NCI-H1436 (cell line): ENCODE measurements at places on chromosomes 6 and 20.

GRCh38 chr6:10831609-10832008, 6.7 kb downstream of the MAK start:
- DNase-seq, result no peak

DNA sequence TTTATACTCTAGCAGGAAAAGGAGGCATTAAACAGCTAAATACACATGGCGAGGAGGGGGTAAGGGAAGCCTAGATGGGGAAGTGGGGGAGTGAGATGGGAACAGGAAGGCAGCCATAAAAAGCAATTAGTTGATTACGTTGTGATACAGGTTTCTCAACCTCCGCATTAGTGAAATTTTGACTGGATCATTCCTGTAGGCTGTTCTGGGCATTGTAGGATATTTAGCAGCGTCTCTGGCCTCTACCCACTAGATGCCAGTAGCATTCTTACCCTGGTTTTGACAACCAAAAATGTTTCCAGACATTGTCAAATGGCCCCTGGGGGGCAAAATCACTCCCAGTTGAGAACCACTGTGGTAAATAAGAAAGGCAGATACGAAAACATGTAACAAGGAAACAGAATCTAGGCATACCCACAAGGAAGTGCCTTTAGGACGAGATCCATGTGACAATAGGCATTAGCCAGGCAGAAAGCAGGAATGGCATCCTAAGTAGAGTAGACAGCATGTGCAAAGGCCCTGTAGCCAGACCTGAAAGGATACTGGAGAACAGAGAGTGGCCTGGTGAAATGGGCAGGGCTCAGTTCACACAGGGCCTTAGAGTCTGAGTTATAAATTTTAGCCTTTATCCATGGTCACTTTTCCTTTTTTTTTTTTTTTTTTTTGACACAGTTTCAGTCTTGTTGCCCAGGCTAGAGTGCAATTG, 25.8 kb upstream of the PTPN1 start:
- DNase-seq, result no peak

- no peak for DNase-seq
These were observed 34.5 kb upstream of the DUSP22 start for GRCh38 chr6:257774-258173.

- DNase-seq, result no peak
These were observed 245.2 kb downstream of the SMOC2 start for GRCh38 chr6:168686029-168686738.

DNA sequence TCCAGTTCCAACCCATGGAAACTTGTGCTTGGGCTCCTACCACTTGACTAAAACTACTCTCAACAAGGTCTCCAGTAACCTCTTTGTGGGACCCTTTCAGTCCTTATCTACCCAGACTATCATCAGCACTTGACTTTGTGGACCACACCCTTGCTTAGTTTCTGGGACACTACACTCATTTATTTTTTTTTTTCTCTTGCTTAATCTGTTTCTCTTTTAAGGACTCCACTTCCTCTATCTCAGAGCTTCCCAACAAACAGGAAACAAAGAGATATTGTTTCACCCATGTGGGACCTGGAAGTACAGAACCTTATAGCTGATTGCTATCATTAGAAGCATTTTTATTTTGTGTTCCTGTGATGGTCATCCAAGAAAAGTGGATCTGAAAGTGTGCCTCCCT, 28.8 kb upstream of the ME1 start:
- DNase-seq, result no peak

DNA sequence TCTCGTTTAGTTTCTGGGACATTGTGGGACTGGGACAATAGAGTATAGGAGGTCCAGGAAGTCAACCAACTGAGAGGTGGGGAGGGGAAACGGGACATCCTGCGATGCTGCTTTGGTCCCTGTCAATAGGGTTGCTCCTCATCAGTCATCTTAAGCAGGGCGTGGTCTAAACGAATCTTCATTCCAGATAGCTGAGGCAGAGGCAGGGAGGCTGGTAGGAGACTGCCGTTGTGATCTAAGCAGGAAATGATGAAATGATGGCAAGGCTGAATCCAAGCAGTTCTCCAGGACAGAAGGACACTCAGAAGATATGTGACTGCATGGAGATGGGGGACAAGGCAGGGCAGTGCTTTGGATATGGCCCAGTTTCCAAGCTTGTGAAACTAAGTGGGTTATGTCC, 953.4 kb downstream of the KIF16B start:
- DNase-seq, result no peak

GRCh38 chr20:50788045-50788991, 6.5 kb upstream of the BCAS4 start:
- DNase-seq, result no peak

DNA sequence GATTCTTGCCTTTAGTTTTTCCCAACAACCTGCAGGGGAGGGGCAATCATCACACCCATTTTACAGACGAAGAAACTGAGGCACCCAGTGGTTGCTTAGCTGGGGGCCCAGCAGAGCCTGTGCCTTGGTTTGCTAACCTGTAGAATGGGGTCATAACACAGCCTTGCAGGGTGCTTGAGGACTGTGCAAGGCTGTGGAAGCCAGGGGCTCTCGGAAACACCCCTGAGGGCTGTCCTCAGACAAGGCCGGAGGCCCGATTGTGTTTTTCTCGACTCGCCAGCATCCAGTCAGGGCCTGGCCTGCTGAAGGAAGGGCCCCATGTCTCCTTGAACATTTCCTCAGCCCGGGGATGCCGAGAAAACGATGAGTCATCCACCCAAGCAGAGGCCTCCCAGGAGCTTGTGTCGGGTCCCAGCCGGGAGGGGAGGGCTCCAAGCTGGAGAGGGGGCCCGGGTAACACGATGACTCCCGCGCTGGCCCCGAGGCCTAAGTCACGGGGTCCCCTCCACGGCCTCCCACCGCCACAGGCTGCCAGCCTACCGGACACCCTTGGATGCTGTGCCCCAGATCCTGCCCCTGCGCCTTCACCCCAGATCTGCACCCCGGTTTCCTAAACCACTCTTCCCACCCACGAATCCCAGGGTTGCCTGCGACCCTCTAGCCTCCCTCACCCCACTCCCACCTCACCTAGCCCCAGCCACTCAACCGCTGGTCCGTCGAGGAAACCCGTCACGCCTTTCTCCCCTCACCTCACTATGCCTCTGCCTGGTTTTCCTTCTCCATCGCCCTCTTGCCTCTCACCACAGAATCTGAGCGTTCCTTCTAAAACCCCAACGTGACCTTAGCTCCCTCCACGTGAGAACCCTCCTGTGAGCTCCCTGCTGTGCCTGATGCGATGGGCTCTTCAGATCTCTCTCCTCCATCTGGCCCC, 10.6 kb downstream of the NOL4L start:
- no peak for DNase-seq

DNA sequence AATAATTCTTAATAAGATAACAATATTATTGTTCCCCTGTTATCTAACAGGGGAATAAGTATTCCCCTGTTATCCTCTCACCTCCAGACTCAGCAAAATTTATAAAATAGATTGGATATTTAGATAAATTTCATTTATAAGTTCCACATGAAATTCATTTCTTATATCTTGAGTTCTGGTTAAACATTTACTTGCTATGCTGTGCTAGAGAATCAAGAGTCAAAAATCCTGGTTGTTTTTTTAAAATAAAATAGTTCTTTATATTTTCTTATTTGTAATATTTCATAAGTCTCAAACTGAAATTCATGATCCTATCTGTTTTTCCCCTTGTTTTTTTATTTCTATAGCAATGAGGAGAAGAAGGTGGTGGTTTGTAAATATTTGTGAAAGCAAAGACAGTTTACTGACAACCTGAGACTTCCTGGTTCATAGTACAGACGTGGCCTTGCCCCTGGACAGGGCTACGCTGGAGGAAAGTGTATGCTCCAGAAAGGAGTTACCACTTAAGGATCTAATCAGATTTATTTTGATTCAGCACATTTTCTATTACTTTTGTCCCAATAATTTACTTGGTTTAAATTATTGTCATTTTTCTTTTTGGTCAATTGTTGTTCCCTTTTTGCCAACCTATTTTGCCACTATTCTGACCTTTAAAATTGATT, 37.8 kb upstream of the MARCKS start:
- no peak for DNase-seq

DNA sequence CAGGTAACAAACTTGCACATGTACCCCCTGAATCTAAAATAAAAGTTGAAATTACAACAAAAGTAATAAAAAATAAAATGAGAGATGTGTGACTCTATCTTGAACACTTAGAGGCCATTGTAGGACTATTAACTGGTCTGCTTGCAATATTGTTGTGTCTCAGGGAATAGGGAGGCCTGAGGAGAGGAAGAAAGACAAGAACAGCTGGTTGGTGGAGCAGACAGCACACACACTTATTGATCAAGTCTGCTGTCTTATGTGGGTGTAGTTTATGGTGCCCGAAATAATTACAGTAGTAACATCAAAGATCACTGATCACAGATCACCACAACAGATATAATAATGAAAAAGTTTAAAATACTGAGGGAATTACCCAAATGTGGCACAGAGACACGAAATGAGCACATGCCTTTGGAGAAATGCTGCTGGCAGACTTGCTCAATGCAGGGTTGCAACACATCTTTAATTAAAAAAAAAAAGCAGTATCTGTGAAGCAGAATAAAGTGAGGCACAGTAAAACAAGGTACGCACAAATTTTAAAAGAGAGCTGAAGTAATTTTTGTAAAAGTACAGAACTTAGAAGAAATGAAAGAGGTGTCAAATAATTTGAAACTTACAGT, 110.1 kb upstream of the HDAC2 start:
- no peak for DNase-seq

DNA sequence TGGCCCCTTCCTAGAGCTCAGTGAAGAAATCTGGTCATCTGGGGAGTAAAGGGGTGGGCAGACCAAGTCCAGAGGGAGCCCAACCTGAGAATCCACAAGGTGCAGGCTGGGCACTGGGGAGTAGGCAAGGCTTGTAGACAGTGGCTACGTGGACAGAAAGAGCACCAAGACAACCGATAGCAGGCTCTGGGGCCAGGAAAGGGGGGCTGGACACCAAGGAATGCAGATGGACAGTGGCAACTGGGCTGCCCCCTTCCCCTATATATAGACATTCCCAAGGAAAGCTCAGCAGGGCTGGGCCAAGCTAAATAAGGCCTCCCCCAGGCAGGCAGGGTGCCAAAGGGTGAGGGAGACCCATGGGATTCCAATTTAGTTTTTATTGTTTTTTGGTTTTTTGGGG, 1.5 kb upstream of the TNNC2 start:
- no peak for DNase-seq
